ENCODE measurements at places on chromosomes 6 and 20.

GRCh38 chr6:1695546-1696462, 86.1 kb downstream of the FOXC1 start:
- DNase-seq, result no peak

DNA sequence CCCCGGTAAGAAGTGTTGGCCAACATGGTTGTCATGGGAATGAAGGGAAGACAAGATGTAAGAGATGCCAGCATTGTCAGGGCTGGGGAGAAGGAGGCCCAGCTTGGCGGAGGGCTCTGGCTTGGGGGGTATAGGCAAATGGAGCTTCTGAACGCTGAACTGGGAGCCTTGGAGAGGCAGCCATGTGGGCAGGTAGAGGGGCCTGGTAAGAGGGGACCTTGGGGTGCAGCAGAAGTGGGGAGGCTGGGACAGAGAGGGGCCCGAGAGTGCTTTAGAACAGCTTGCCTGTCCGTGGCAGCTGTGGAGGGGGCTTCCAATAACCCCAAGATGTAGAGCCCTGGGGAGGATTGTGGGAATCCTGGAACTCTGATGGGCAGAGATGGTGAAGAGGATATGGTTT, 3.0 kb downstream of the SLC22A1 start:
- DNase-seq, result no peak

GRCh38 chr6:139841794-139842215, 467.4 kb upstream of the CITED2 start:
- no peak for DNase-seq

DNA sequence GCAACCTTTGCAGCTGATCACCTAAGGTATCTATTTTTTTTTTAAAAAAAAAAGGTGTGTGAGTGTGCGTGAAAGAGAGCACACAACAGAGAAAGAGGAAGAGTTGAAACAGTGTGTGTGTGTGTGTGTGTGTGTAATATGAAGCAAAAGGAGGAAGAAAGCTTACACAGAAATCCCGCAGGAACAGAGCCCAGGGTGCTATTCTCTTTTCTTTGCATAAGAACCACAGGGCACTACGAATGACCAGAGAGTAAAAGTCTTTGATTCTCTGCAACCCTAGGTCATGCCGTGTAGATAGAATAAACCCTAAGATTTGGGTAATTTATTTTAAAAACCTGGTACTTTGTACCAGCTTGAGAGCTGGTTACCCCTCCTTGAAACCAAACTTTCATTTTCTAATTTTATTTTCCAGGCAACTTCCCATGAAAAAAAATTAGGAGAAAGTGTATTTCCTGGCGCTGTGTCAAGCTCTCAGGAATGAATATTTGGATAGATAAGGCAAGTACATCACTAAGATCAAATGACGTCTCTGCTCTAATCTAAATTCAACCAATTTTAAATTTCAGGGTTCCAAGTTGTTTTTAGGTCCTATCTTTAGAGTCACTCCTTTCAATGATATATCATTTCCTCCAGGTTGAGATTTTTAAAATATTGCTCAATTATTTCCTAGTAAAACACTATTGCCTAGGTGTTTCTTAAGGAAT, 47.9 kb upstream of the ID4 start:
- no peak for DNase-seq

DNA sequence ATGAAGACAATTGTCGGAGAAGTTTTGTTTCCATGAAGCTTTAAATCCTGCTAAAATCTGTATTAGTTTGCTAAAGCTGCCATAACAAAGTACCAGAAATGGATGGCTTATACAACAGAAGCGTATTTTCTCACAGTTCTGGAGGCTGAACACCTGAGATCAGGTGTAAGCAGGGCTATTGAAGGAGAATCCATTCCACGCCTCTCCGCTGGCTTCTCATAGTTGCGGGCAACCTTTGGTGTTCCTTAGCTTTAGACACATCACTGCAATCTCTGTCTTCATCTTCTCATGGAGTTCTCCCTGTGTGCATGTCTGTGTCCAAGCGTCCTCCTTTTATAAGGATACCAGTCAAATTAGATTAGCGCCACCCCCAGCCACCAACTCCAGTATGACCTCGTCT, 159.9 kb upstream of the CDYL start:
- no peak for DNase-seq

- DNase-seq, result no peak
Observed at GRCh38 chr6:54981647-54982046, 135.1 kb downstream of the FAM83B start.

- DNase-seq, result no peak
Observed at GRCh38 chr6:2712102-2712501, 38.6 kb downstream of the MYLK4 start.

DNA sequence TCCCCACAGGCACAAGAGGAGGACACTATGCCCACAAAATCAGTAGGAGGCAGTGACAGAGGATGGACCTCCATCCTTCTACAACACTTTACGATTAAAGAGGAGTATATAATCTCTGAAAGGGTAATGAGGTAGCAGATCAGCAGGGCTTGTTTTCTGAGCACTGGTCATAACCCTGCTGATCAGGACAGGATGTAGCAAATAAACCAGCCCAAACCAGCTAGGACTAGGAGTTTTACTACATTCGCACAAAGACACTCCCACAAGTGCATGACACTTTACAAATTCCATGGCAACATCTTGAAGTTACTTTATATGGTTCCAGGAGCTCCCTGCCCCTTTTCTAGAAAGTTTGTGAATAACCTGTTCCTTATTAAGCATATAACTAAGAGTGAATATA, 73.3 kb upstream of the CHD6 start:
- no peak for DNase-seq

GRCh38 chr6:79544299-79544927, 7.2 kb upstream of the LCA5 start:
- no peak for DNase-seq

DNA sequence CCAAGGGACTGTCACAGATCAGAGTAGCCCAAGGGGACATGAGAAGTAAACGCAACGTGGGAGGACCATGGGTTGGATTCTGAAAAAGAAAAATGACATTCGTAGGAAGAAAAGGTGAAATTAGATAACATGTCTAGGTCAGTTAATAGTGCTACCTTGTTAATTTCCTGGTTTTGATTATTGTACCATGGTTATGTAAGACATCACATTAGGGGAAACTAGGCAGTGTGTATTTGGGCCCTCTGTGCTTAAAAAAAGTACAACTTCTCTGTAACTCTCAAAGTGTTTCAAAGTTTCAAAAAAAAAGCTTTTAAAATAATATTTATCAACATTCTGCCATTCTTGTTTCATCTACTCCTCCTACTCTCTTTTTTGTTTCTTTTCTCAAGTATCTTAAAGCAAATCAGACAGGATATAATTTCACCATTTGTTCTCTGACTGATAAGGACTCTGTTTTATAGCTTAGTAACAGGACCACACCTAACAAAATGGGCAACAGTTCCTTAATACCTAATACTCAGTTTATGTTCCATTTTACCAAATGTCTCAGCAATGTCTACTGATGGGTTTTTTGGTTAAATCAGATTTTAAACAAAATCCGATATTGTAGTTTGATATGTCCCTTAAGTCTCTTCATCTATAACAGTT, 97.1 kb upstream of the PLCB4 start:
- no peak for DNase-seq
